Stimulated activated CD4-positive, alpha-beta T cell treated with anti-CD3 and anti-CD28 coated beads, Interleukin-4, amount 100 ng/mL, for 1 hour (primary cell): ENCODE measurements at places on chromosomes 6 and 20.

GRCh38 chr6:31534521-31535040 lies 5.8 kb downstream of the MCCD1 start:
- no peak for DNase-seq

GRCh38 chr20:458776-459175 lies 3.6 kb downstream of the TBC1D20 start:
- DNase-seq = no peak

DNA sequence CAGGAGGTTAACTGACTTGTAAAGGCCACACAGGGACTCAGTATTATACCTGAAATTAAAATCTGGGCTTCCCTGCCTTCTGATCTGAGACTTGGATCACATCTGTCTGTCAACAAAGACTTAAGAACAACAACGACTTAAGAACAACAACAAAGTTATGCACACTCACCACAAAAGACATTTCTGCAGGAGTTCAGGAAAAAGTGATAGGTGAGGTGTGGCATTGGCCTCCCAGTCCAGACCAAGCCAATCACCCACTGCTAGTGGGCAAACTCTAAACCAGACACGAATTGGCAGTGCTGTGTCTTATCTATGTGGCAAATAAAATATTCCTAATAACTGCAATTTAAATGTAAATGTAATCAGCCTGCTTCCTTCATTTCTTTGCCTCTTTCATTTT lies 61.3 kb downstream of the PRDM1 start:
- no peak for DNase-seq

- DNase-seq = no peak
These were observed 10.3 kb downstream of the SLC4A11 start for GRCh38 chr20:3228750-3229032.

- no peak for DNase-seq
These were observed 154.6 kb upstream of the TSHZ2 start for GRCh38 chr20:52817511-52817910.

DNA sequence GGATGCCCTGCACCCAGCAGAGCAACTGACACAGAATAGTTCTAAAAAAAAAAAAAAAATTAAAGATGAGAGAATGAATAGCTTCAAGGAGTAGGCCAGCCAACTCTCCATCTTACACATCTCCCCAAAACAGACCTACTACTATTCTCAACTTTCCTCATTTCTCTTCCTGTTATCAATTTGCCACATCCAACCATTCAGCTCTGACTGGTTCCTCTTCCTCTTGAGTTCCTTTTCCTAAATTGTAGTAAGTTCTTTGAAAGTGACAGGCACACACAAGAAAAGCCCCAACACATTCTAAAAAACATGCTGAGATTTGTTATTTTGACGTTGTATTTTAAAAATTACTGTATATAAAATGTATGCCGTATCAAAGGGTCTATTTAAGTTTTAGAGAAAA lies 117.2 kb downstream of the PDSS2 start:
- no peak for DNase-seq

DNA sequence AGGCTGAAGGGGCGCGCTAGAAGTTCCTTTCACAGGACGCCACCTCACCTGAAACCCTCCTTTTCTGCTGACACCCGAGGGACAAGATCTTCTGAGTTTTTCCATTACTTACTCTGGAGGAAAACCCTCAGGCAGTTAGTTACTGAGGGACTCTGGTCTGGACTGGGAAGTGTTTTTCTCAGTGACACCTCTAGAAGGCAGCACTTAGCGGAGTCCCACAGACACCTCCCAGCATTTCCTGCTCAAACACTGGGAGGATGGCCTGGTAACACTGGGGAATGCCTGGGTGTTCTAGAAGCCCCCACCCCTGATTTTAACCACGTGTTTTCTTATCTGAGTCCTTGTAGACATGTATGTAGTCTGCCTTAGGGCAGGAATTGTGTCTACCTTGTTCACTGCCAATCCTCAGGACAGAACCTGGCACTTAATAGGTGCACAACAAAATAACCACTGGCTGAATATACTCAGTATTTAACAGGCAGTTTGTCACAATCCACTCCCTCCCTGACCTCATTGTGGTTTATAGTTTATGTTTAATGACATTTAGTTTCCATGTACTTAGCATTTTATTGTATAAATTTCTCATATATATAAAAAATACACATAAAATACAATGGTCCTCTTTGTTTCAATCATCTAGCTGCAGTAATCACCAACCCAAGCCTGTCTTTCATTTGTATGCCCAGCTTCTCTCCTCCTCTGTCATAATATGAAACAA lies 4.8 kb downstream of the GSTA3 start:
- DNase-seq = no peak
